CD14-positive monocyte (primary cell): ENCODE measurements at places on chromosomes 5 and 9. TPM values are rescaled to one million over a fixed set of nuclear protein-coding genes. Genes with fewer than 3 reads are reported as not detected.

MCC gene
- polyA plus RNA-seq, result 0.09 TPM

- no peak overlapping the region for H3K4me3 ChIP-seq
- no peak overlapping the region for H3K27ac ChIP-seq
- no peak for DNase-seq
Measured at GRCh38 chr9:92164490-92164889, 49.3 kb upstream of the SPTLC1 start.

GRCh38 chr9:111356481-111357244, 26.6 kb upstream of the OR2K2 start:
- H3K27me3 ChIP-seq, result no peaks in the 10 kb centered on the region
- H3K27ac ChIP-seq, result no peak overlapping the region
- no peaks in the 10 kb centered on the region for H3K4me1 ChIP-seq
- peaks cover 8% of the 10 kb centered on the region for H3K36me3 ChIP-seq

DNA sequence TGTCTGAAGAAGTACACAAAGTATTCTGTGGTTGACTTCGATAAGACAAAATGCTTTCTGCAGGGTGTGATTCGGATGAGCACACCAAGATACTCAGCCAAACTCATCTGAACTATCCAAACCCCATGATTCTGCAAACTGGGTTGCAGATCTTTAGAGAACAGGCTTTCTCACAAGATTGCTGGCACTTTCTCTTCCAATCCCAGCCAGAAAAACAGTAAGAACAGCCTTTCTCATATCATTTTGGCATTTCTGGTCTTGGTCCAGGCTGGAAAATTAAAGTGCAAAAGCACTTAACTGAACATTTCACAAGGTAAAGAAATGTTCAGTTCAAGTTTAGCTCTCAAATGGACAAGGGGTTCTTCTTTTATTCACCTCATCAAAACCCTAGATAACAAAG, 269.1 kb downstream of the NR2F1-AS1 start:
- H3K36me3 ChIP-seq, result no peaks in the 10 kb centered on the region
- H3K27ac ChIP-seq, result no peak overlapping the region

PCDHAC1 gene
- not detected for polyA plus RNA-seq
